CD4-positive, alpha-beta T cell (primary cell): ENCODE measurements at places on chromosomes 16 and 17.

GRCh38 chr17:52995147-52995546, 827.6 kb upstream of the KIF2B start:
- no peak for DNase-seq

GRCh38 chr17:71472809-71473789, 647.7 kb upstream of the SOX9 start:
- DNase-seq: no peak

GRCh38 chr17:67639979-67640378, 77.8 kb upstream of the NOL11 start:
- no peak for DNase-seq

DNA sequence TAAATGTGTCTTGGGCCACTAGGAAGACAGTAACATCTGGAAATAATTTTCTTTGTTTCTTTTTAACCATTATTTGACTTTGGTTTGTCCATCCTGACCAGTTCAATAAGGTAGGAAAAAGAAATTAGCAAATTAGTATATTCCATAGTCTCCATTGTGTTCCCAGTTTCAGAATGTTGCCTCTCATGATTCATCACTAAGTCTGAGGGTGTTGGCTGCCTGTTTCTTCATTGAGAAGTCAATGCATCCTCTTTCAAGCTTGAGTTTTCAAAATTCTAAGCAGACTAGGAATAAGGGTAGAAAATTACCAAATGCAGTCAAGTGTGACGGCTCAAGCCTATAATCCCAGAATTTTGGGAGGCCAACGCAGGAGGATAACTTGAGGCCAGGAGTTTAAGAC, 41.9 kb downstream of the ZFHX3 start:
- no peak for DNase-seq

- no peak for DNase-seq
Measured at GRCh38 chr17:71334048-71334751, 786.6 kb upstream of the SOX9 start.

DNA sequence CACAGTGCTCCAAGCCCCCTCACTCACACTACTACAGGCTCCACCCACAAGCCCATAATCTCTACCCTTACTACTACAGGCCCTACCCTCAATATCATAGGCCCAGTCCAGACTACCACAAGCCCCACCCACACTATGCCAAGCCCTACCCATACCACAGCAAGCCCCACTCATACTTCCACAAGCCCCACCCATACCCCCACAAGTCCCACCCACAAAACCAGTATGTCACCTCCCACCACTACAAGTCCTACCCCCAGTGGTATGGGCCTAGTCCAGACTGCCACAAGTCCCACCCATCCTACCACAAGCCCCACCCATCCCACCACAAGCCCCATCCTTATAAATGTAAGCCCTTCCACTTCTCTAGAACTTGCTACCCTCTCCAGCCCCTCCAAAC, 13.8 kb downstream of the RIPOR1 start:
- DNase-seq: peak; percentile 57

- peak; percentile 31 for DNase-seq
Measured at GRCh38 chr17:83123896-83124801, 44.7 kb downstream of the METRNL start.

- DNase-seq: no peak
Measured at GRCh38 chr17:61469474-61469873, 17.3 kb downstream of the TBX4 start.

DNA sequence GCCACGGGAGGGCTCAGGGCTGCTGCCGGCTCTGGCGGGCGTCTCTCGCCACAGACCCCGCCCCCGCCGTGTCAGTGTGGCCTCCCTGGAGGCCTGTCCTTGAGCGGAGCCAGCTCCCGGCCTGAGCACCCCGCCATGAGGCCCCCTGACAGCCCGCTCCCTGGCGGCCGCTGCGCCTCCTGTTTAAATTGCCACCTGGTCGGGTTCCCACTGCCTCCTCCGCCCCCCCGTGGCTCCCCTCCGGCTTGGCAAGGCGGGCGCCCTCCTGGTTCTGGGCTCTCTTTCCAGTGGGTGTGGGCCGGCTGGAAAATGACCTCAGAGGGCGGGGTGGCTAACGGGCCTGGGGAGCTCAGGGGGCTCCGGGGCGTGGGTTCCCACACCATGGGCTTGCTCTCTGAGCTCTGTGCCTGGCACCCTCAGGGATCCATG, 42.1 kb upstream of the SSTR5 start:
- no peak for DNase-seq

DNA sequence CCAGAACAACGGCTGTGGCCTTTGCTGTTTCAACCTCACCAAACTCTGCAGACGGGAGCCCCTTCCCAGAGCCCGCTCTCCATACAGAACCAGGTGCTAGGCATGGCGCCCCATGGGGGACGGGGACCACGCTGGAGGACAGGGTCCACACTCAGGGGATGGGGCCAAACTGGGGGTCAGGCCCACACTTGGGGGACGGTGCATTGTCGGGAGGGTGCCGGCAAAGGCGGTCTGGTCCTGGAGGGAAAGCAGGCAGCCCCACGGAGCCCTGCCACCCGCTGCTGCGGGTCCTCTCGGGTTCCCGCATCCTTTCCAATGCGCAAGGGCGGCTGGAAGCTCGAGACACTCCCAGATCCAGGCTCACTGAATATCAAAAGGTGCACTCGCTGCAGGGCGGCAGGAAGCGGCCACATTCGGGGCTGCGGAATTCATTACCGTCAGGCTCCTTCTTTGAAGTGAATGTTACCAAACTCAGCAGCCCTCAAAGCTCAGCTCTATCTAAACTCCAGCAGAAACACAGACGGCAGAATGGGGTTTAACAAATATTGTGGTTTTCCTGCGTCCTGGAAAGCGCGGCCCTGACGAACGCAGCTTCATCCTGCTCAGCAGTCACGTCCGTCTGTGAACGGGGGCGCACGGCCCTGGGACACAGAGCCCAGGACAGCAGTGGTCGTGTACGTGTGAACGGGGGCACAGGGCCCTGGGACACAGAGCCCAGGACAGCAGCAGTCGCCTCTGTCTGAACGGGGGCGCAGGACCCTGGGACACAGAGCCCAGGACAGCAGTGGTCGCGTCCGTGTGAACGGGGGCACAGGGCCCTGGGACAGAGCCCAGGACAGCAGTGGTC, 41.3 kb downstream of the LMF1 start:
- no peak for DNase-seq

DNA sequence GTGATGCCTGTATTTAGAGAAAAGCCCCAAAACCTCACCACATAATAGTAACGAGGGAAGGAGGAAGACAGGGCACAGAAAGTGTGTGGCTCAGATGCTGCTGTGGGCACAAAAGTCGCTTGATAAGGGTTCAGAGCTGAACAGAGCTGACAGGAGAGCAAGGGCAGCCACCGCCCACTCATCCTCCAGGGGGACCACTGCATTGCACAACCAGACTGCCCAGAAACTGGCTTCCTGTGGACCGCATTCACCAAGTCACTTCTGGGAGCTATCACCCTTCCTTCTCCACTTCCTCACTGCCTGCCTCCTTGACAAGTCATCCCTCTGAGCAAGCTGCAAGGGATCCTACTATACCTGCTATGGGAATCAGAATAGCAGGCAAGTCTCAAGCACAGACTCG, 512.4 kb upstream of the CDH11 start:
- DNase-seq: no peak

GRCh38 chr17:48597778-48598631, 4.4 kb upstream of the HOXB5 start:
- no peak for DNase-seq

DNA sequence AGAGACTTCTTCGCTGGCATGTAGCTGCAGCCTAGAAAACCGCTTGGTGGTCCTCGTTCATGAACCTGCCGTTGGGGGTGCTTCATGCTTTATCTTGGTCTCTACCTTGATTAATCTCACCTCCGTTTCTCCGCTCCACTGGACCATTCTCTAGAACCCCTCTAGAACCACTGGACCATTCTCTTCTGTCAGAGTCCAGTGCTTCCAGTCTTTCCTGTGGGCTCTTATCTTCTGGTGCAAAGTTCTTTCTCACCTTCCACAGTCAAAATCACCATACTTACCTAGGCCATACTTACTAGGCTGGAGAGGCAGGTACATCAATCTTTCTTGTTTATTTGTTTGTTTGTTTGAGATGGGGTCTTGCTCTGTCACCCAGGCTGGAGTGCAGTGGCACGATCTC, 71.4 kb downstream of the PITPNC1 start:
- DNase-seq: no peak

DNA sequence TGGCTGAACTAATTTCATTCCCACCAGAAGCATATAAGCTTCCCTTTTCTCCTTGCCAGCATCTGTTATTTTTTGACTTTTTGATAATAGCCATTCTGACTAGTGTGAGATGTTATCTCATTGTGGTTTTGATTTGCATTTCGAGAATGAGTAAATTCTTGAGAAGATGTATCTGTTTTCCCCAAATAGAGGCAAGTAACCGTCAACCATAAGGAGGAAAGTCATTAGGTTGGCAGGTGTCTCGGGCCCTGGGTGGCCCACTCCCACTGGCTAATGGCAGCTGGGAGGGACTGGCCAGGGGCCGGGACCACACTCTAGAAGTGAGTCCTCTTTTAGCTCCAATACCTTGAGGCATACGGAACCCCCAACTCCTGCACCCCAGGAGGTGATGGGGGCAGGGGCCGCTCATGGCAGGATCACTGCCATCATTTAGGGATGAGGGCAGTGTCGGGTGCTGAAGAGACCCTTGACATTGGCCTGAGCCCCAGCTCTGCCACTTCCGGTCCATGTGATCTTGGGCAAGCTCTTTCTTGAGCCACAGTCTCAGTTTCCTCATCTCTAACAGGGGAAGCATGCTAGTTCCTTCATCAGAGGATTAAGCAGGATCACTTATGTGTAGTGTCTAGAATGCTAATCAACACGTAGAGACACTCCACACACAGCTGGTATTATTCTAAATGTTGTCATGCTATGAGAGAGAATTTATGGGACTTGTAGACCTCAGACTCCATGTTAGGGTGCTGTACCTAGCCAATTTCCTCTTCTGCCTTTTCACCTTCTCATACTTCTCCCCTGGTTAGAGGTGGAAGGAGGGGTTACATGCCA, 44.3 kb downstream of the RGS9 start:
- DNase-seq: no peak

GRCh38 chr17:65638221-65638975, 77.0 kb upstream of the AXIN2 start:
- no peak for DNase-seq

DNA sequence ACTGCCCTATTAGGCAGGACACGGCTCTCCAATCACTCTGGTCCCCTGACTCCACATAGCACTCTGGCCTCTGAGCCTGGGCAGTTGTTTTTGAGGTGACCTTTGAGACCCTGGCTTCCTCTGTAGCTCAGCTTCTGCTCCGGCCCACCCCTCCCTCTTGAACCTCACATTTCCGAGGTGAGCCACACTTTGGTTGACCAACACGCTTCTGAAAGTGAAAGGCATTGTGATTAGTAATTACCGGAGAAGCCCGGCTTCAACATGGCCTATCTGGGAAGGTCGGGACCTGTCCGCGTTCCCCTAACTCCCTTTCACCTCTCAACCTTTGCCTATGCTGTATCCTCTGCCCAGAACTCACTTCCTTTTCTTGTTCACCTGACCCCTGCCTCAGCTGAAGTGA, 10.3 kb upstream of the ITGAX start:
- DNase-seq: no peak

GRCh38 chr16:10668322-10669045, 26.2 kb downstream of the TEKT5 start:
- no peak for DNase-seq

- DNase-seq: no peak
Measured at GRCh38 chr17:27341041-27341471, 47.1 kb downstream of the WSB1 start.

GRCh38 chr17:2721603-2722002, 10.0 kb upstream of the CLUH start:
- DNase-seq: no peak

DNA sequence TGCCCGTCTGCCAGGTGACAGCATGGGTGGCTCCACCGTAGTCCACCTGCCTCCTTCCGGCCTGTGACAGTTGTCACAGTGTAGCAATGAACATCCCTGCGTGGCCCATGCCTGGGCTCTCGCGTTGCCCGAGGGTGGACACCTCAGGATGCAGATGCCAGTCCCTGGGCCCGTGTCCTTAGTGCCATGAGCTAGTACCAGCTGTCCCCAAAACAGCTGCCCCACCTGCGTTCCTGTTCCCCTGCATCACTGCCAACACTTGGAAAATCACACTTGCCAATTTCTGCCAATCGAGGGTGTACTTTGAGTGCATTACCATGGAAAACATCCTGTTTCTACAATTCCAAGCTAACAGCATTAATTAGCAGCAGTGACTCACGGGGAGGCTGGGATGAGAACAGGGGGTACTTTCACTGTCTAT, 9.0 kb upstream of the C16orf95 start:
- DNase-seq: no peak

DNA sequence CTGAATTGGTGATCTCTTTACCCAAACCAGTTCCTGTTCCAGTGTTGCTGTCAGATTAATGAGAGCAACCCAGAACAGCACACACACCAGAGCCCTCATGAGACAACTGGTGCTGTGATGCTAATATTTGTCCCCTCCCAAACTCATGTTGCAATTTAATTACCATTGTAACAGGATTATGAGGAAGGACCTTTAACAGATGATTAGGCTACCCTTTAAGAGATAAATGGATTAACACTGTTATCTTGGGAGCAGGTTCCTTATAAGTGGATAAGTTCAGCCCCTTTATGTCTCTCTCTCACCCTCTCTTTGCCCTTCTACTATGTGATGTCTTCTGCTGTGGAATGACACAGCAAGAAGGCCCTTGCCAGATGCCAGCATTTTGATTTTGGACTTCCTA, 1.1 kb upstream of the CCDC182 start:
- DNase-seq: no peak

DNA sequence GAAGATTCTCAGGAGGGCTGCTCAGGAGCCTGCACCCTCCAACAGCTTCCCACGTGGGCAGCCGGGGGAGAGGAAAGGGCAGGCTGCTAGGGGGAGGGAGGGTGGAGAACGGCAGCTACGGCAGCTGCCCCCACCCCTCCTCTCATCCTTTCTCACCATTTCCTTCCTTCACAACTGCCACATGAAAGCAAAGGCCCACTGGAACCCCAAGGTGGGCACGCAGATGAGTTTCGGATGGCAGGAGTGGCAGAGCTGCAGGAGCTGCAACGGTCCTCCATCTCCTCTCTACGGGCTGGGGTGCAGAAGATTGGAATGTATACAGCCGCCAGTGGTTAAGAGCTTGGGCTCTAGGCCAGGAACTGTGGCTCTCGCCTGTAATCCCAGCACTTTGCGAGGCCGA, 77.7 kb downstream of the GAS7 start:
- DNase-seq: no peak

DNA sequence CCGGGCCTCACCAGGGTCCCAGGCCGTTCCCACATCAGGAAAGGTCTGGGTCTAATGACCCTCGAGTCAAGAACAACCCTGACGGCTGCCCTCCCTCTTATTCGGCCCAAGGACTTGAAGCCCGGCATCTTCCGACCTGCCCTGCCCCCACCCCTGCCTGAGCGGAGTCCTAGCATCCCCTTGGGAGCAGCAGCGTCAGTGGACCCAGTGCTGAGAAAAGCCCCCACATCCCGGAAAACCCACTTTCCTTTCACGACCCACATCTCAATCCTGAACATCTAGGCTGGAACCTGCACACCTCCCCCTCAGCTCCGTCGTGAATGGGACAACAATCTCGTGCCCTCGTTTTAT, 769 bp downstream of the TMEM88 start:
- no peak for DNase-seq
